T-helper 1 cell (primary cell): ENCODE measurements at places on chromosomes 1 and 21.
A peak's percentile ranks its signal among the peaks of the same experiment; 100 is the strongest.

- DNase-seq = no peak
Observed at GRCh38 chr1:150061632-150062101, 5.9 kb upstream of the VPS45 start.

GRCh38 chr1:11929849-11930248 is 3.6 kb upstream of the KIAA2013 start:
- no peak for DNase-seq

DNA sequence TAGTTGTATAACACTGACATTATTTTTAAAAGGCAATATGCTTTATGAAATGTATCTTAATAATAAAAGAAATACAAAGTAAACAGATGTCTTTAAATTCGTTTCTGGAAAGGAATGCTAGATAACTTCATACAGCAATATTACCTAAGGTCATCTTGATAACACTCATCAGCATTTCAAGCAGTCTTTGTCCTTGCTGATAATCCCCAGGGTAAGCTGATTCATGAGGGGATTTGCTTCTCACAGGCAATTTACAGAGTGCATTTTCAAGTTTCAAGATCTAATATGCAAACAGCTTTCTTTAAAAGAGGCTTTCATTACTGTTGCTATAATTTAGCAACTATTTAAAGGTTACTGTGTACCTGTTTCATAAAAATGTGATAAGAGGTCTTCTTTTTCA is 75.2 kb upstream of the NEK2 start:
- DNase-seq = no peak

DNA sequence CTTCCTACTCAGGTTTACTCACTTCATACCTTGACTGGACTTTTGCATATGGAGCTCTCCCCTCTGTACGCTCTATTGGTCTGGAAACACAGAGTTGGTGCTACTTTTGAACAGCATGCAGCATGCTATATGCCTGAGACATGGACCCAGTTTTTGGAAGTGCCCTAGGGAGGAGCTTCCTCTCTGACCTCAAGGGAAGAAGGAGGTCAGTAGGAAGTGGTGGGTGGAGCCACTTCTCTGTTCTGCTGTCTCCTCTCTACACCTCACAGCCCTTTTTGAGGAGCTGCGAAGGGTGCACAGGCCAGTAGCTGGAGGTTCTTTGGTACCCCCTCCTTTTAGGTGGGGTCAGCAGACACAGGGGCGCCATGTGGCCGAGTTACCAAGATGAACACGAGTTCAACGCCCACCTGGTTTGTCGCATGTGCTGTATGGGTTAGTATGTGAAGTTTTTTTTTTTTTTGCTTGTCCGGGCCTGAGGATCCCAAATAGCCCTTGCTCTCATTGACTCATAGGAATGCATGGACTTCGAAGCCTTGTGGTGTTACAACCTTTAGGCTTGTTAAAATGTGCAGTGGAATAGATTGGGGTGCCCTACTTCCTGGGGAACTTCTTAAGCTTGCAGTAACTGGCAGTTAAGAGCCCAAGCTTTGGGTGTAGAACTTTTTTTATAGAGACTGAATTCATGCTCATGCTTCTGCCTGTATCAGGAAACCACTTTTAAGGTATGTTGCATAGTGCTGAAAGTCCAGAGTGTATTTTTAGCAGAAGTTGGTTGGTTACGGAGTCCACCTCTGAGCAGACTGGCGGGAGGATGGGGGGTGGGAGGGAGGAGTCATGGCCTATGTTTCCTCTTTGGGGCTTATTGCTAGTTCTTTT is 10.7 kb downstream of the MACF1 start:
- DNase-seq = no peak

- no peak for DNase-seq
Observed at GRCh38 chr1:35453031-35453430, 104.2 kb downstream of the KIAA0319L start.

DNA sequence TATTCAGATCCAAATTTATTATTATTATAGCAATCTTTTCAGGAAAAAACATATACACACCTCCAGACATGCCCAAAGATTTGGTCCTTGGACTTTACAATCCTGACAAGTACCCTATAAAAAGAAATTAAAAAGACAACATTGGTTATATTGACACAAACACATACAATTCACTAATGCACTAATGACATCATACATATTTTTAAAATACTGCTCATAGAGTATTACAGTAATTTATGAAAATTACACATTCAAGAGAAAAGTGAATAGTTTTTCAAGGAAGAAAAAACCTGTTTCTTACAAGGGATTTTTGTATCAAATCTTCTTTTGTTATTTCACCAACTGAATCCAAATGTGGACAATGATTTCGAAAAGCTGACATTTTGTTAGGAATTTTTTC is 18.3 kb downstream of the USP33 start:
- no peak for DNase-seq

- DNase-seq = no peak
Observed at GRCh38 chr1:3359756-3360440, 94.6 kb upstream of the ARHGEF16 start.

DNA sequence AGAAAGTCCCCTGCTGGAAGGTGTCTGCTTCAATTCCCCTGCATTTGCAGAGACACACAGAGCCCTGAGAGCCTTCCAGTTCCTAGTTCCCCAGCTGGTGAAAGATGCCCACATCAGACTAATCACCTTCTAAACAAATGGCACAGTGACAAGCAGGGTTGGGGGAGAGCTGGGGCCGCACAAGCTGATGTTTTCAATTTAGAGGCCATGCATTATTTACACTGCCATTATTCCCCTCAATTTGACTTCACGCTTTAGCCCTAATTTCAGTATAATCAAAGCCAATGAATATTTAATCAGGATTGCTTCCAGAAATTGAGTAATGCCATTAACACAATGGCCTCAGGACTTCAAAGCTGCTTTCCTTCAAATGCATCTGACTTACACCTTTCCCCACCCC is 81.5 kb downstream of the BEND5 start:
- no peak for DNase-seq

- no peak for DNase-seq
Observed at GRCh38 chr1:23171181-23171755, 2.6 kb upstream of the LUZP1 start.

DNA sequence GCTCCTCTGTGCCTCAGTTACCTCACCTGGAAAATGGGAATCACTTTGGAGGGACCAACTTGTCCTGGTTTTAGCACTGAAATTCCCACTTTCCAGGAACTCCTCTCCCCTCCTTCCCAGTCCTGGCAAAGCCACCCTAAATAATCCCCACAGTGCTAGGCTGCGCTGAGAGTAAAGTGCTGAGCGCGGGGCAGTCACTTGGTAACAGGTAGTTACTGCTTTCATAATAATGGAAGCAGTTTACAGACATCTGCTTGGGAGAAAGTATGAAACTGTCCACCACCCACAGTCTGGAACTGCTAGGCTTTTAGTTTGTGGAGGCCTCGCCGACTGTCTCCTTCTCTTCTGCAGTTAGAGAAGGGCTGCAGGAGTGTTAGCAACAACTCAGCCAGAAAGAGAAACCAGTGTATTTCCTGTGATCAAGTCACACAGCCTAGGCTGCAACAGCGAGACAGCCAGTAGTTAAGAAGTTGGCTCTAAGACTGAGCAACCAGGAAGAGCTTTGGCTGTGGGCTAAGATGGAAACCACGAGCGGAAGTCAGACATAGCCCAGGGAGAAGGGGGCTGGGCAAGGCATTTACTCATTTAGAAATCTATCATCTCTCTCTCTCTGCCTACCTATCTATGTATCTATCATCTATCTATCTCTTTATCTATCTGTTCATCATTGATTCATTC is 30.8 kb upstream of the ABCG1 start:
- peak; percentile 73 for DNase-seq

DNA sequence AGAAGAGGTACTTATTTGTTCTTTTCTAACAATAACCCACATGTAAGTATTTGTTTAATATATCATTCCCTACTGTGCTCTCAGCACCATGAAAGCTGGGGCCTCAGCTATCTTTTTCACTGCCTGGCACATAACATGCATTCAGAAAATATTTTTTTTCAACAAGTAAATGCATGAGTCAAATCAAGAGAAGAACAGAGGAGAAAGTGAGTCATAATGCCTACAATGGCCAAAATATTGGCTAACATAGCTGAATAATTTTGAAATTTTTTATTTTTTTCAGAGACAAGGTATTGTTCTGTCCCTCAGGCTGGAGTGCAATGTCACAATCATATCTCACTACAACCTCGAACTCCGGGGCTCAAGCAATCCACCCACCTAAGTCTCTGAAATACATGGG is 252.2 kb upstream of the ADAMTS5 start:
- DNase-seq = no peak

- DNase-seq = no peak
Observed at GRCh38 chr1:54764922-54765561, 719 bp upstream of the PARS2 start.

DNA sequence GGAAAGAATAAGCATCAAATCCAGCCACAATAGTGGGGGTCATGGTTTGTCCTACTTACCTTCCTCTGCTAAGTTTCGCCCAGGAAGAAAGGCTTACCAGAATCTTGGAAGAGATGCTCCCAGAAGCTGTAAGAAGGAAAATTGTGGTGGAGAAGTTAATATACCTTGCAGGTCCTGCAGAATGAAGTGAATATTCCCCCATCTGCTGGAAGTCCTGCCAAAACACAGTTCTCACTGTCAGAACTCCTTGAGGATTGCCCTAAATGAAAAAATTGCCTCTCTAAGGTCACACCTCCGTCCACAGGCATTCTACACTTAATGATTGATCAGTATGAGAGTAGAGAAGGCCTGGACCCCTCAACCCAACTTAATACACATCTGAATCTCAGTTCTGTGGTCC is 78.4 kb upstream of the RGS21 start:
- DNase-seq = no peak

DNA sequence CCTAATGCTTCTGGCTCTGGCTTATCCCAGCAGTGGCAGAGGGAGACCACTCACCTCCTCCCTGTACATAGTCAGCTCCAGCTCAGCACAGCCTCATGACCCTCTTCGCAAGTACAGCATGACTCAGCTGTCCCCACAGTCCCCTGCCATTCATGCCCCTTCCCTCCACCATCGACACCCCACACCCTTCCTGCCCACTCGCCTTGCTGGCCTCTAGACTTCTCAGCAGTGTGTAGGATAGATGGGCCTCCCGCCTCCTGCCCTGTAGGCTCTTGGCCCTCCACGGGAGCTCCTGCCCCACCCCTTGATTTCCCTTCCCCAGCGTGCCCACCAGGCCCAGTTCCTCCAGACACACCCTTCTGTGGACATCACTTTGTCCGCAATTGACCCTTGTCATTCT is 9.8 kb downstream of the NPR1 start:
- DNase-seq = no peak

GRCh38 chr21:45623436-45623835 is 20.1 kb upstream of the PCBP3 start:
- no peak for DNase-seq

DNA sequence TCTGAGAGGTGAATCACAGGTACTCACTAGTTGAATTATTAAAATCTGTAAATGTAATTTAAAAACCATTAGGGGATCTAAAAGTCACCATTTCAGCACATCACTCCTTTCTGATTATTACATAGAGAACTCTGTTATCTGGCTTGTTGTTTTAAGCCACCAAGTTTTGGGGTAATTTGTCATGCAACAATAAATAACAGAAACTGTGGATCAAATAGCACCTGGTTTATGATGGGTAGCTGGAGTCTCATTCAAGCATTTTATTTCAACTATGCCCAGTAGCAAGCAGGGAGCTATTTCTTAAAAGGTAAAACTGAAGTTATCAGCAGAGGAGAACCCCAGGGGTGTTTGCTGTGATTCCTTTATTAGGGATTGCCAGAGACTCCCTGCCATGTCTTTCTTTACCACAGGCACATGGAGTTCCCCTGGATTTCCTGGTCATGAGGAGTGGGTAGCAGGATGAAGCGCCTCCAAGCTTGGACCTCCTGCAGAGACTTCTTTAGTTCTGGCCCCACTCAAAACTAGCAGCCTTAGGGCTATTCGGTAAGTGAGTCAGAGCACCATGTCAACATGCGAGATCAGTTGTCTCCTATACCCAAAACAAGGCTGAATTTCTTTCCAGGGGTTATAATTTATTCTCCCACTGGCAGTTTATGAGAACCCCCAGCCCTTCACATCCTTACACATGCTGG is 179.2 kb downstream of the GIPC2 start:
- no peak for DNase-seq

DNA sequence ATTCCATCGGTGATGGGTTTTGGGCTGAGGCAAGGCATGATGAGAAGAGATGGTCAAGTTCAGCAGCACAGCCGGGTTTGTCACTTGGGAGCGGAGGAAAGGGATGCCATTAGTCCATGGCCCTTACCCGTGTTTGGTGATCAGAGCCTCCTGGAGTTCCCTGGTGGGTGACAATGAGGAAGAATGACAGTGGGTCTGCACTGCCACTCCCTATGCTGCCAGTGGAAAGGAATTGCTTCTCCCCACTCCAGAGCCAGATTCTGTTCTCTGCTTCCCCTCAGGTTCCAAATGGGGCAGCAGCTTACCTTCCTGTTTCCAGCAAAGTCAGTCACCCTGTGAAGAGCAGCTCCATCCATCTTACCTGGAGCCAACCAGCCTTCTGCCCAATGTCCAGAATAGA is 393.1 kb downstream of the PTPRU start:
- DNase-seq = no peak

DNA sequence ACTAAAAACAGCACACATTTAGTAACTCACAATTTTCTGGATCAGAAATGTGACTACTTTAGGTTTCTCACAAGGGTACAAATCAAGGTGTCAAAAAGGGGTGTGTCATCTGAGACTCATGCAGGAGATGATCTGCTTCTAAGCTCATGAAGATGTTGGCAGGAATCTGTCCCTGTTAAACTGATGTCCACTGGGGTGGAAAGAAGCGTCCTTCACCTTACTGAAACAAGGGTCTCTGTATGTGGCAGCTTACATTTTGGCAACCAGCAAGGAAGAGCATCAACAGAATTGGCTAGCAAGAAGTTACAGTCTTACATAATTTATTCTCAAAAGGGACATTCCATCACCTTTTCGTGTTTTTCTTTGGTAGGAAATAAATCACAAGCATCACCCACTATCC is 1223.8 kb downstream of the AMY1C start:
- no peak for DNase-seq

DNA sequence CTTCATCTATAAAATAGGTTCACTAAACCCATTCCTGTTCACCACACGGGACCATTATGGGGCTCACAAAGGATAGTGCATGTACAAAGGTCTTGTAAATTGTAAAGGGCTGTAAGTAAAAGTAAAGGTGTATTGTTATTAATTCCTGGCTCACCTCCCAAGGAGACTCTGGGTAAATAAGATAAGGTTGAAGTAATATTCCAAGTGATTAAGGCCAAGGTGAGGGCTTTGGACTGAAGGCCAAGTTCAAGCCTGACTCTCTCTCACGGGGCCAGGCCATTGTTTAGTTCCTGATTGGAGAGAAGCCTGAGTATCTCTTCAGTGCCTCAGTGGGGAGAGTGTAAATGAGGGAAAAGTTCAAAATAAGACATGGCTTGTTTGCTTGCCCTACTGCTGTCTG is 19.5 kb upstream of the ZFYVE9 start:
- DNase-seq = no peak

GRCh38 chr1:167107456-167107855 is 13.6 kb downstream of the STYXL2 start:
- no peak for DNase-seq
